Urinary bladder (tissue), 4 donors: ENCODE measurements at places on chromosomes 1 and 21. TPM values are rescaled to one million over a fixed set of nuclear protein-coding genes. Genes with fewer than 3 reads are reported as not detected.

Gene KIF17
- total RNA-seq = 2.0 TPM

Gene PTGFR
- 28.7 TPM for total RNA-seq

Gene GSTM5
- total RNA-seq = 18.2 TPM

Gene AMIGO1
- 2.9 TPM for total RNA-seq

Gene TMEM125
- 0.32 TPM for total RNA-seq

Gene FHL3
- 9.4 TPM for total RNA-seq

Gene CFHR5
- total RNA-seq = not detected

Gene DDR2
- 101 TPM for total RNA-seq
